Keratinocyte (primary cell): ENCODE measurements at places on chromosomes 5 and 9. TPM values are rescaled to one million over a fixed set of nuclear protein-coding genes. Genes with fewer than 3 reads are reported as not detected.

TMOD1 gene
- not detected in 3 replicates for polyA plus RNA-seq

TRIM36 gene
- polyA plus RNA-seq: 2.0 to 2.4 TPM (median 2.2 TPM) in 3 replicates

PCDHB14 gene
- 0.13 to 0.41 TPM (median 0.20 TPM) in 3 replicates for polyA plus RNA-seq

LECT2 gene
- 0.08 TPM in 1 of 3 replicates, not detected in the others for polyA plus RNA-seq

IL4 gene
- not detected in 3 replicates for polyA plus RNA-seq

GRCh38 chr9:120857902-120858301 is 15.2 kb upstream of the PSMD5 start:
- no peak for DNase-seq

DNA sequence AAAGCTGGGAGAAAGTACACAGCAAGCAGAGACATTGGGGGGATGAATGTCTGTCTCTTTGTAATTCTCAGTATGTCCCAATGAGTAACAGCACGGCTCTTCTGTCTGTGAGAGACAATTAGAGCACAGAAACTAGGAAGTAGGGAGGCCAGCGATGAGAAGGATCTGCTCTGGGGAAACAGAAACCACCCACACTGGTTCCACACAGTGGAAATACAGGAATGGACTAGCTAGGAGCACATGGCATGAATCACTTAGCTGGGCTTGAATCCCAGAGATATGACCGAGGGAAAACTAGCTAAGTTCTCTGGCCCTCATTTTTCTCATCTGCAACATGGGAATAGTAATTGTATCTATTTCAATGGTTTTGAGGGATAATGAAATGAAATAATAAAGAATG is 895.9 kb downstream of the TLE4 start:
- DNase-seq: no peak

- no peak for DNase-seq
Observed at GRCh38 chr9:33164138-33164809, 2.9 kb downstream of the B4GALT1 start.

DNA sequence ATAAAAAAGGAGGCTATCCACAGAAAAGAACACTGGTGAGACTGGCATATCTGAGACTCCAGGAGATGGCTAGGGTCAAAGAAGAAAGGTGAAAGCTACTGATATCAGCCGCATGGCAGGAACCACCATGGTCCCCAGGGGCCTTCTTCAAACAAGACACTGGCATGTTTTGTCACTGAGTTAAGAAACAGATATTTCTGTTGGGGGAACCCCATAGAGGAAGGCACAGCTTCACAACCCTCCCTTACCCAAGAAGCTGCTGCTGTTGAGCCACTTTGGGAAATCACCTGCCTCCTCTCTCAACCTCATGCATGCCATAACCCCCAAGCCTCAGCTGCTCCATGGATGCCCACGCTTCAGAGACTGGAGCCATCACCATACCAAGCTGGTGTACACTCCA is 13.3 kb upstream of the BTNL3 start:
- DNase-seq: no peak

- DNase-seq: no peak
Observed at GRCh38 chr5:105380126-105380525, 1817.5 kb upstream of the NUDT12 start.

DNA sequence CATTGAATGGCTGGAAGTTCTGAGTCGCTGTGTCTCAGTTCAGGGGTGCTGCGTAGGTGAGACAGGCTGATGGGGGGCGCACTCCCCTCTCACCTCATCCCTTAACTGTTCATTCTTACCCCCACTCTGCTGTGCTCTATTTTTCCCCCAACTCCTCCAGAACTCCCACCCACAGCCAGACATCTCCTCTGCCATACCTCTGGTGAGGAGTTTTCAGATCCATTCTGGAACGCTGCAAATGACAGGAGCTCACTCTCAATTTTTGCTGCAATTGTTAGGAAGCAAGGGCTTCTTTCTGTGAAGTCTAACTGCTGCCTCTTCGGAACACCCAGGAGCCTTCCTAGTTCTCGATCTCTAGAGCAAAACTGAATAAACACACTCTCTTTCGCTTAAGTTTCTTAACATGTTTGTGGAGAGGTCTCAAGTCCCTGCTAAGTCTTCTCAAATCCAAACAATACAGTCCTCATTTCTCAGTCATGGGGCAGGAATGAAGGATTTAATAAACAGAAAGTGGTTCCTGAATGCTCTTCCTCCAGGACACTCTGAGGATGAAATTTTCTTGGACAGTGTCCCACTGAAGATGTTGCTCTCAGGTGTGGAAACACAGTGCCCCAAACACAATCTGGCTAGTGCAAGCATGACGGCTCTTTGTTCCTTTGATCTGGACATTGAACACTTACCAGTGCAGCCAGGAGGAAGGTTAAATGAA is 387.7 kb downstream of the KDM4C start:
- no peak for DNase-seq

DNA sequence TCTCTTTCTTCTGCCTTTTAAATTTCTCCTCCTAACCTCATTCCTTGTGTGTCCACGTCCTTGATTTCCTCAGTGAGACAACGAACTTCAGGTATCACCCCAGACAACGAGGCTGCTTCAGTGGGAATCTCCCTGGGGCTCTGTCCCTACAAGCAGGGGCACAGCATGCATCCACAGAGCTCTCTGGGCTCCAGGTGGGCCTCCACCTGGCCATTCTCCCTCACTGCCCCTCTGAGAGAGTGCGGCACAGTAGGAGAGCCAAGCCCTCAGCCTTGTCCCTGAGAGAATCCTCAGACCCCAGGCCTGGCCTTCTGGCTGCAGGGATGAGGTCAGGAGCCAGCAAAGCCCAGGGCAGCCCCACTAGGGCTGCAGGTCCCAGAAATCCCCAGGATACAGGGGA is 105.3 kb downstream of the LHFPL2 start:
- DNase-seq: no peak

GRCh38 chr9:87580941-87581438 is 83.3 kb downstream of the DAPK1 start:
- DNase-seq: no peak
